Uterus (tissue), 4 donors: ENCODE measurements at places on chromosomes 2 and 18. TPM values are rescaled to one million over a fixed set of nuclear protein-coding genes. Genes with fewer than 3 reads are reported as not detected.

VWC2L gene
- total RNA-seq: 0.21 TPM

CROCC2 gene
- total RNA-seq: 0.79 TPM

RAX gene
- not detected for total RNA-seq

DNA sequence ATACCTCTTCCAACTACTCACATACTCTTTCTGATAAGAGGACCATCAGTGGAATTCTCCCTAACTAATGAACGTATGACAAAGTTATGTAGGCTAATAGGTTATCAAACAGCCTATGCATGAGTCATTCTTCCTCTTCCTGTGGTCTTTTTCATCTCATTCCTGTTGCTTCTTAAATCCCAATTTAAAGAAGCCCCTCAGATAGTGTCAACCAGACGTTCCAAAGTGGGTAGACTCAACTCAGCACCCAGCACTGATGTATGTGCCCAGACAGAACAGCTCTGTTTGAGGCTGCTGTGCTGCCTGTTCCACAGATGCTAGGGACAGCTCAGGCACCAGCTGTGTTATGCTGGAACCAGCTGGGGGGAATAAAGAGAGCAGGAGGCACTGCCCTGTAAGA is 52.6 kb downstream of the CXCR4 start:
- no peak for DNase-seq

CHRNA1 gene
- not detected for total RNA-seq

TOGARAM2 gene
- 1.5 TPM for total RNA-seq
